Right ventricle myocardium inferior (tissue), 1 donor: ENCODE measurements at places on chromosomes 6 and 20. TPM values are rescaled to one million over a fixed set of nuclear protein-coding genes. Genes with fewer than 3 reads are reported as not detected.

- no peak for DNase-seq
Measured at GRCh38 chr20:16111852-16112412, 461.3 kb downstream of the KIF16B start.

GRCh38 chr20:10649797-10650160 is 24.0 kb downstream of the JAG1 start:
- DNase-seq = no peak

The TCP1 gene
- 170 TPM for total RNA-seq

The BMP6 gene
- 1.6 TPM for total RNA-seq
